ENCODE measurements at places on chromosomes 6 and 20.
A peak's percentile ranks its signal among the peaks of the same experiment; 100 is the strongest.

DNA sequence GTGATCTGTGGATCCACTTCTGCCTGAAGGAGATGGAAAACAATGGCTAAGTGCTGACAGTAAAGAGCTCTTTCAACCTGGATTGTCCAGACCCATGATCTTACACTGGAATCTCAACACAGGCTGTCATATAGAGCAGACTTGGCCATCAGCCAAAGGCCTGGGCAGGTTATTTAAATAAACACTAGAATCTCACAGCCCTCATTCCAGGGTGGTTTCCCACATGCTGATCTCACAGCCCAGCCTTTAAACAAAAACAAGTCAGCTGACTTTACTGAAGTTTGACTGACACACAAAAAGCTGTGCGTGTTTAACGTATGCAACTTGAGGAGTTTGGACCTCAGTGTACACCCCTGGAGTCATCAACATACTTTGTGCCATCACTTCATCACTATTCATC lies 28.4 kb downstream of the SYNDIG1 start:
- peak; percentile 68 for DNase-seq

DNA sequence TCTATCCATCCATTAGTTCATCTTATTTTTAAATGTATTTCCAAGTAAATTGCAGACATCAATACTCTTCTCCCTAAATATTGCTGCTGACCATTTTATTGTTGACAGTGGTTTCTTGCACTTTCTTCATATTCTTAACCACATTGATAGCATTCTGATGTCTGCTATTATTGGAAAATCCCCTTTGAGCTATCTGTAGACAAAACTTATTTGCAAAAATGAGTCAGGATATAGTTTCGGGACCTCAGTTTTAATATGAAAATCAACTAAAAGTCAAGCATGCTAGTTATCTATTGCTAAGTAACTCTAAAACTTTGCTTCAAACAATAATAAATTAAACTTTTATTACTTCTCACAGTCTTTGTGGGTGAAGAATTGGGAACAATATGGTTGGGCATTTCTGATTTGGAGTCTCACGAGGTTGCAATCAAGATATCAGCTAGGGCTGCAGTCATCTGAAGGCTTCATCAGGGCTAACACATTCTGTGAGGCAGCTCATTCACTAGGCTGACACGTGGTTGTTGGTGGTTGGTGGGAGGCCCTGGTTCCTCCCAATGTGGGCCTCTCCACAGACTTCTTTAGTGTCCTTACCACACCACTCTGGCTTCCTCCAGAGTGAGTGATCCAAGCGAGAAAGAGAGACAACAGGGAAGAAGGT lies 32.7 kb downstream of the CD109 start:
- no peak for DNase-seq

- no peak for DNase-seq
Observed at GRCh38 chr20:53711333-53712211, 117.9 kb upstream of the ZNF217 start.

DNA sequence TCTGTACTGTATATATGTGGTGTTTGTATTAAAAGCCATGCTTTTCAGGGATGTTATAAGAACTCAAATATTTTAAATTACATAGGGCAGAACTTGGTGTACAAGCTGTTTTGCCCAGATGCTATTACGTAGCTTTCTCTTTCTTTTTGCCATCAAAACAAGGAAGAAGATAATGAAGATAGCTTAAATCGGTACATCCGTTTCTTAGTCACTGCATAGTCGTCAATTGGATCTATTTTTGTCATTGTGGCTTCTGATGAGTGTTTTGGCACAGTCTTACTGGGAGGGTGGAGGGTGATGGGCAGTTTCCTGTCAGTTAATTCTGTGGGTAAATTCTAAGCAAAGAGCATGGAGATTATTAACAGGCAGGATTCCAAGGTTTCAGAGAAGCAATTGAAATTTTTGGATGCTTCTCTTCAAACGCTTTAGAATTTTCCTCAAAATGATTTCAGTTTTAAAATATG lies 649.1 kb upstream of the GJE1 start:
- peak; percentile 68 for DNase-seq

Measured in umbilical cord (tissue), 2 donors.